Naive thymus-derived CD4-positive, alpha-beta T cell (primary cell): ENCODE measurements at places on chromosomes 13 and 19. TPM values are rescaled to one million over a fixed set of nuclear protein-coding genes. Genes with fewer than 3 reads are reported as not detected.

Gene MEGF8
- total RNA-seq: 8.6 TPM

Gene METTL21C
- not detected for total RNA-seq

Gene TLE6
- 0.60 and 0.89 TPM in 2 replicates for total RNA-seq

Gene LSM4
- 45.3 TPM for total RNA-seq

Gene TTYH1
- total RNA-seq: 0.10 TPM

Gene OR7D2
- not detected for total RNA-seq

Gene MTUS2
- total RNA-seq: not detected in 2 replicates
